Stimulated activated CD8-positive, alpha-beta memory T cell treated with anti-CD3 and anti-CD28 coated beads, Interleukin-7, amount 100 ng/mL, for 4 hours (primary cell): ENCODE measurements at places on chromosomes 3 and 15.

DNA sequence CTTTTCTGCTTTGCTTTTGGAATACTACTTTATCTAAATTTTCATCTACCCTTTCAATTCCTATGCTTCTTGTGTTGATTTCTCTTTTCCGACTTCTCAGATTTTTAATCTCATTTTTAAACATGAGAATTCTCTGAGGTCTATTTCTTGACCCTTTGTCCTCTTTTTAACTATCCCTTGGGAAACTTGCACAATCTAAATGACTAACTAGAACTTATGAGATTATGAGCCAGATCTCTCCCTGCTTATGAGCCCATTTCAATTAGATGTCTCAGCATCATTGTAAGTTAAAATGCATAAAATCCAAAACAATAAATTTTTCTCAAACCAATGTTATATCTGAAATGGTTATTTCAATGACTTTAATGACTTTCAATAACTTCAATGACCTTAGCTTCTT lies 296.9 kb upstream of the AGTR1 start:
- DNase-seq: no peak

- no peak for DNase-seq
Measured at GRCh38 chr3:67384760-67385397, 269.5 kb downstream of the SUCLG2 start.

- no peak for DNase-seq
Measured at GRCh38 chr3:184405075-184406030, 25.5 kb downstream of the CHRD start.

DNA sequence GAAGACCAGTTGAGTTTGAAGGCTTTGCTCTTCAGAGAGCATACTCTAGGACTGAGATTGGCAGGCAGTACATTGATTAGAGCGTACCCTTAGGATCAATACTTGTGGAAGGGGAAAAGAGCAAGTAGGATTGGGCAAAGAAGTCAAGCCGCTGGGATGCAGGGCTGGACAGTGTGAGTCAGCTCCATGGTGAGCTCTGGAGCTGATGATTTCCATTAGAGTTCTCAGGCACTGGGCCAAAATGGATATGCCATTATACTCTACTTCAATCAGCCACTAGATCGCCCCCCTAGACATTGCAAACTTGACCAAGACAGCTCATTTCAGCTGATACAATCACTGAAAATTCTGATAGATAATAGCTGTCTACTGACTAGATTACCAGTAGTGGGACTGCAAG lies 432.7 kb upstream of the ALCAM start:
- no peak for DNase-seq

GRCh38 chr3:24495326-24495994 lies 810 bp upstream of the THRB start:
- no peak for DNase-seq

DNA sequence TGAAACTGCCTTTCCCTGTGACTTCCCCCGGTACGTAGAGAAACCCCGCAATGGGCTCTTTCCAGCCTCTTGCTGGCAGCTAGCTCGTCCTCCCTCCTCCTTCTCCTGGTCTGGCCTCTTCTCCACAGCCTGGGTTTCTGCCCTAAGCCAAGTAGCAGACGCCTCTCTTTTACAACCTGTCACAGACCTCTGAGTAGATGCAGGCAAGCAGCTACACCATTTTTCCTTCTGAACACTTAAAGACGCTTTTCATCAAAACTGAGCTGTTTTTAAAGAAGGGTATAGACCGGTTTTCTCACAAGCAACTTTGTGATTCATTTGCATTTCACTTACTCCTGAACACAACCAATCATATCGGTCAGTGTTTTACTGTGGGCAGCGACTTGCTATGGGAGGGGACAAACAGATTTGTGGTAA lies 32.0 kb downstream of the ADAMTSL3 start:
- DNase-seq: no peak

DNA sequence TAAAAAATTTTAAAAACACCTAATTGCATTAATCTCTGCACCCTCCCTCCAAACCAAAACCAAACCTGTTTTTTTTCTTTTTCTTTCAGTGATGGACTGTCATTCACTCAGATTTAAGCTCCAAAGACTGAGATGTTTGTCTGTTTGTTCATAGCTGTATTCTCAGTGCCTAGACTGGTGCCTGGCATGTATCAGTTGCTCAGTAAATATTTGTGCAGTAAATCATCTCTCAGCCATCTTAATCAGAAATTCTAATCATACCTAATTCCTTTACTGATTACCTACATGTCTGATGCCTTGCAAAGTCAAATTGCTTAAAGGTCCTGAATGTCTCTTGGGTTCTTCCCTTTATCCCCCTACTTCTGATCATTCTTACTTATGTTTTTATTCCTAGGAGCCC lies 138.8 kb downstream of the ZNF609 start:
- DNase-seq: no peak

DNA sequence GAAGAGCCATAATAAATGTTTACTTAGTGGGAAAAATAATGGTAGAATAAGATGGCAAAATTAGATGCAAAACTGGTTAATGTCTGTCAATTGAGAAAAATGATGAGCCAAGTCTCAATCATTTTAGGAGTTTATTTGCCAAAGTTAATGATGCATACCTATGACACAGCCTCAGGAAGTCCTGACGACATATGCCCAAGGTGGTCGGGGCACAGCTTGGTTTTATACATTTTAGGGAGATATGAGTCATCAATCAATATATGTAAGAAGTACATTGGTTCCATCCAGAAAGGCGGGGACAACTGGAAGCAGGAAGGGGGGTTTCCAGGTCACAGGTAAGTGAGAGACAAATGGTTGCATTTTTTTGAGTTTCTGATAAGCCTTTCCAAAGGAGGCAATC lies 31.5 kb downstream of the CLEC3B start:
- DNase-seq: no peak

- no peak for DNase-seq
Measured at GRCh38 chr3:159080256-159080655, 278.4 kb downstream of the MFSD1 start.
